ENCODE measurements at places on chromosomes 7 and 10.

GRCh38 chr10:75462865-75463264 is 31.4 kb downstream of the LRMDA start:
- DNase-seq: no peak

- DNase-seq: no peak
These were observed 4.4 kb upstream of the SEPHS1 start for GRCh38 chr10:13352519-13352918.

GRCh38 chr7:148325208-148325607 is 265.4 kb upstream of the C7orf33 start:
- DNase-seq: peak; percentile 45

- no peak for DNase-seq
These were observed 16.3 kb downstream of the ZMIZ1 start for GRCh38 chr10:79084972-79085597.

GRCh38 chr10:124394583-124394982 is 24.1 kb downstream of the OAT start:
- DNase-seq: no peak

GRCh38 chr7:25122373-25122772 is 2.7 kb downstream of the CYCS start:
- DNase-seq: peak; percentile 31

GRCh38 chr10:113139699-113140098 is 189.7 kb downstream of the TCF7L2 start:
- DNase-seq: peak; percentile 37

DNA sequence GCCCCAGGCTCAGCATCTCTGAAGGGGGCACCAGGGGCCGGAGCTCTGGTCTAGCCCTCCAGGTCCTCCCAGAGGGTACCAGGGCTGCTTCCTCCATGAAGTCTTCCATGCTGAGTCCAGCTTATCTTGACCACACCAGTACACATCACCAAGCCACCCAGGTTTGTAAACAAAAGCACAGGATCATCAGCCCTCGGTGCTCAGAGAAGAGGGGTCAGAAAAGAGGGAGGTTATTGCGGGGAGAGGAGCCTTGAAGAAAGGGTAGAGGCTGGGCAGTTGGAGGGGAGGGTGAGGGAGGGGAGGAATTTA is 23.9 kb downstream of the AQP1 start:
- no peak for DNase-seq

GRCh38 chr7:15007507-15007906 is 105.0 kb upstream of the DGKB start:
- DNase-seq: peak; percentile 7

DNA sequence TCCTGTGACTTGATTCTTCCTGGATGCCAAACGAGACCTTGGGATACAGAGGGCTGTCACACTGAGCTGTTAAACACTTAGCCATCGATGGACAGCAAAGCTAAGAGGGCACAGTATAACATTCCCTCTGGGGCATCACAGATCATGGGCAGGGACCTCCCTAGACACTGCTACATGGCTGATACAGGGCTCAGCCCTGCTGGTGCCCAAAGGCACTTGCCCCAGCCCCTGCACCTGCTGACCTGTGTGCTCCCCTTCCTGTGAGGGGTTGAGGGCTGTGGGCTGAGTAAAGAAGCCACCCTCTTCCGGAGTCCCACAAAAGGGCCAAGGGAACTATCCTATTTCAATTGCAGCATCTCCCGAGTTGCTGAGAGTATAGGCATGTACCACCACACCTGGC is 337.9 kb downstream of the EXOC4 start:
- DNase-seq: no peak

DNA sequence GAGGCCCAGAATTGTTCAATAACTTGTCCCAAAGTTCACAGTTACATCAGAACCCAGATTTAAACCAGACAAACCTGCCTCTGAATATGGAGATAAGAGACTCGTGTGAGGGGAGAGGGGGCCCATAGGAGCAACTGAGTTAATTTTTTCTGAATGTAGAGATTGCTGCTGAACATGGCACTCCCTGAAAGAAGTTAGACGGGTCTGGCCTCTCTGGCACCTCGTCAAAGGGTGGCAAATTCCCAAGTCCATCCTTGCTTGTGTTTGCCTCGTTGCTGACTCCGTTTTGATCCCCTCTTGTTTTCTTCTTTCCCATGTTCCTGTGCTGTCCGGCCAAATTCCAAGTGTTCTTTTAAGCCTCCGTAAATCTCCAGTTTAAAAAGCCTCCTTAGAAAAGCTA is 35.2 kb upstream of the YAE1 start:
- no peak for DNase-seq

DNA sequence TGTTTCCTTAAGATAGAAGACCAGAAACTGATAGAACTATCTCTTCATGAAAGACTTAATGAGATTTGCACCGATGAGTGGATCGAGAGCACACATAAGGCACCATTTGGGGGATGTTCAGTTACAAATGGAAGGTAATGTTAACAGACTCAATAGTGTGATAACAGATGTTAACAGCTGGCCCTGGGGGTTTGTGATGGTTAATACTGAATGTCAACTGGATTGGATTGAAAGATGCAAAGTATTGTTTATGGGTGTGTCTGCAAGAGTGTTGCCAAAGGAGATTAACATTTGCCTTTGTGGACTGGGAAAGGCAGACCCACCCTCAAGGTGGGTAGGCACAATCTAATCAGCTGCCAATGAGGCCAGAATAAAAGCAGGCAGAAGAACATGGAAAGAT is 130.5 kb upstream of the DGKB start:
- DNase-seq: no peak

DNA sequence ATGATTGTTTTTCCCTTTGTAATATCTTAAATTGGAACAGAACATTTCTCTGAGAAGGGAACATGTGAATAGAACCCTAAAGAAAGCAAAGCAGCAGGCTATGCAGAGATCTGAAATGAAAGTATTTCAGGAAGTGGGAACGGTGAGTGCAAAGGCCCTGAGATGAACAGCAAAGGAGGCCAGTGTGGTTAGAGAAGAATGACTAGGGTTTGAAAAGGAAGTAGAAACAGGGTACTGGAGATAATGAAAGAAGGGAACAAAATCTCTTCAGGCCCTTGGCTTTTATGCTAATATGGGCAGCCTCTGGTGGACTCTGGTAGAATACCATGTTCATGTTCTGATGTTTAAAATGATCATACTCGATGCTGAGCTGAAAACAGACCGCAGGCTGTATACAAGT is 22.2 kb downstream of the ARHGAP21 start:
- no peak for DNase-seq

DNA sequence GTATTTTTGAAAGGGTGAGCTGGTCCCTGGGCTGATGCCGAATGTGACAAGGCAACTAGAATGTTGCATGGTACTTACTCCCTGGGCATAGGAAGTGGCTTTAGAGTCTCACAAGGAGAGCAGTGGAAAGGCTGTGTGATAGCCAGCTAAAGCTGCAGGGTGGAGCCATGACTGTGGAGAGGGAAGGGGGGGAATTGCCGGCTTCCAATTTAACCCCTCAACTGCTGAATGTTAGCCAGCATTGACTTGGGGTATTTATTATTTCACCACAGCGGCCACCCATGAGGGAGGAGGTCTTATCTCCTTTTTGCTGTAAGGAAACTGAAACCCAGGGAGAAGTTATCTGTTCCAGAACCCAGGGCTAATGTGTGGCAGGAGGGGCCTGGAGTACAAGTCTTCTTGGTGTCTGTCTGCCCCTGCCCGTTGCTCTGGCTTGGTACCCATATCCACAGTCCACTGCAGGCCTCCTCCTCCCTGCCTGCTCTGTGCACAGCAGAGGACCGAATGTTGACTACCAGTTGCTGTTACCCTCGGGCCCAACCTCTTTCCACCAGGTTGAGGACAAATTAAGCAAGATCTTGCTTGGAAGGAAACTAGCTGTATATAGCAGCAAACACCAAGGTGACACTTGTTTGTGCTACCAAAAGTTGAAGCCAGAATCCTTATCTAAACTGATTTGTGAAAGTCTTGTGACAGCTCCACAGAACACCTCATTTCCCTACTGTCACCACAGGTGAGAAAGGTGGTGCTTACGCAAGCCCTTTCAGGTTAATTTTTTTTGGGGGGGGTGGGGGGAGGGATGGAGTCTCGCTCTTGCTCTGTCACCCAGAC is 37.6 kb downstream of the WBP1L start:
- DNase-seq: no peak

DNA sequence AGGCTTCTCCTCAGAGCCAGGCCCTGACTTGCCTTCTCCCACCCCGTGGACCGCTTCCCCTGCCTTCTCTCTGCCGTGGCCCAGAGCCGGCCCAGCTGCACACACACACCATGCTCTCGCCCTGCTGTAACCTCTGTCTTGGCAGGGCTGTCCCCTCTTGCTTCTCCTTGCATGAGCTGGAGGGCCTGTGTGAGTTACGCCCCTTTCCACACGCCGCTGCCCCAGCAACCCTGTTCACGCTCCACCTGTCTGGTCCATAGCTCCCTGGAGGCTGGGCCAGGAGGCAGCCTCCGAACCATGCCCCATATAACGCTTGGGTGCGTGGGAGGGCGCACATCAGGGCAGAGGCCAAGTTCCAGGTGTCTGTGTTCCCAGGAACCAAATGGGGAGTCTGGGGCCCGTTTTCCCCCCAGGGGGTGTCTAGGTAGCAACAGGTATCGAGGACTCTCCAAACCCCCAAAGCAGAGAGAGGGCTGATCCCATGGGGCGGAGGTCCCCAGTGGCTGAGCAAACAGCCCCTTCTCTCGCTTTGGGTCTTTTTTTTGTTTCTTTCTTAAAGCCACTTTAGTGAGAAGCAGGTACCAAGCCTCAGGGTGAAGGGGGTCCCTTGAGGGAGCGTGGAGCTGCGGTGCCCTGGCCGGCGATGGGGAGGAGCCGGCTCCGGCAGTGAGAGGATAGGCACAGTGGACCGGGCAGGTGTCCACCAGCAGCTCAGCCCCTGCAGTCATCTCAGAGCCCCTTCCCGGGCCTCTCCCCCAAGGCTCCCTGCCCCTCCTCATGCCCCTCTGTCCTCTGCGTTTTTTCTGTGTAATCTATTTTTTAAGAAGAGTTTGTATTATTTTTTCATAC is 38.0 kb downstream of the LIMK1 start:
- no peak for DNase-seq

DNA sequence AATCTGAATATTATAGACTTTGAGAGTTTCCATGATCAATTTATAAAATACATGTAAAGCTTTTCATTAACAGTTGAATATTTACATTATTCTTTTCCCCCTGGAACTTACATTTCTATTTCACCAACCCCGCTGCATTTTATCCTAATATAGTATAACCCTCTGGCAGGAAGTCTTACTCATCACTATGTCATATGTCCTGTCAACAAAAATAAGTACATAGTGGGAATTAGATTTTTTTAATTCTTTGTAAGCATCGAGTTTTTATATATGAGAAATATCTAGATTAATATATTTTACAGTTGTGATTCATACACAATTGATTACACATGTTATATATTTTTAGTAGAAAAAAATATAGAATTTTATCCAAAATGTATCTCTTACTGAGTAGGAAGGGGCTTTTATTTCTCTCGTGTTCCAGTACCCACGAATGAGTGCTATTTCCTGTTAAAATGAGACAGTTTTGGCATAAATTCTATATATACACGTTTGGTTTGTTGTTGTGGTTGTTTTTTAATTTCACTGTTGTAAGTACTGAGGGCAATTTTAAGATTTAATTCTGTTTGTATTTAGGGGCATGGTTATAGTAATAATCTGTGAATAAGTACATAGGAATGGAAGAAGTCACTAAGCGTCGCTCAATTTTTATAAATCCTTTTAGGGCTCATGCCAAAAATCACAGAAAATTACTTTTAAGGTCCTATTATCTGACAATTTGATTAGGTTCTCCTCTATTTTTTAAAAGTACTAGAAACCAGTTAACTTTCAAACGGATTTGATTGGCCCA is 87.1 kb downstream of the HECW1 start:
- peak; percentile 57 for DNase-seq

- peak; percentile 30 for DNase-seq
These were observed 780.0 kb downstream of the SORCS1 start for GRCh38 chr10:106384496-106384895.

- no peak for DNase-seq
These were observed 18.1 kb upstream of the TRIM8 start for GRCh38 chr10:102626026-102626685.

DNA sequence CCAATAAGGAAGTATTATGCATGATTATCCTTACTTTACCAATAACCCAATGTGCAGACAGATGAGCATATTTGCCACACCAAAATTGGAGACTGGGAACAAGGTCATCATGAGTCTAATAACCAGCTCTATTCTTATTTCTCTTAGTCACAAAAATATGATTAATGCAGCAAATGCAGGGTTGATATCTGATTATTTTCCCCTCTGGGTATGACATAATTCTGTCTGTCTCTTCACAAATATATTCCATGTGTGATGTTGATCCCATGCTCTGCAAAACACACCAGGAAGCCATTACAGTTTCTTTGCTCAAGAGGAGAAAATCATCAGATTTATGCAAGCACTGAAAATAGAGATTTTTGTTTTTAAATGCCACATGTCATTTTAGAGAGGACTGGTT is 196.5 kb upstream of the DGKB start:
- no peak for DNase-seq

DNA sequence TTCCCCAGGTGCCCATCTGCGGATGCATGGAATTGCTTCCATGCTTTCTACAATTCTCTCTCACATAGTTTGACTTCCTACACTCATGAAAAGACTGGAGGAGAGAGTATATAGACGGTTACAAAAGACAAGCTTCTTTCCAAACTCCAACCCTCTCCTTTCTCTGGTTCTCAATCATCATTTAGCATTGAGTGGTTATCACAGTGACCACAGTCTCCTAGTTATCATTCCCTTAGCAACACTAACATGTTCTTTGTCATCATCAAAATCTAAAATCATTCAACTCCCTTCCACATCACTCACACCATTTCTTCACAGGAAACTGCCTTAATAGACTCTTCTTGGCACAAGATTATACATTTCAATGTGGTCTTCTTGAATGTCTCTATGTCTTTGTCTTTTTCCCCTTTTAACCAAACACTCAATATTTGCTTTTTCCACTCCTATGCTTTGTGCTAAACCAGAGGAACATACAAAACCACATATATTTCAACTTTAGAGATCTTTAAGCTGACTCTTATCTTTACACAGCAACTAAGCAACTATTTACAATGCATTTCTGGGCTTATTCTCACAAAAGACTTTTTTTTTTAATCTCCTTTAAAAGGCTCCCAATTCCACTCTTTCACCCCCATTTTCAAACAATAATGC is 126.3 kb downstream of the CNOT4 start:
- no peak for DNase-seq

DNA sequence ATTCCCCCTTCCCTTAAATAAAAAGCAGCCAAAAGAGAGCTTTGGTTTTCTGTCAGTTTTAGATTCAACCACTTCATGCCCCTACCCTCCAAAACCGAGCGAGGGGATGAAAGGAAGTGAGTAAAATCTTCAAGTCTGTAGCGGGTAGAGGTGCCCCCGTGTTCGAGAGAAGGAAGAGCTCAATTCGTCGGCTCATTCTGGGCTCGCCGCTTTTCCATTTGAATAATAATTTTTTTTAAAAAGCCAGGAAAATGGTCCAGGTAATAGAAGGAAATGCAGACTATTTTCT is 436.2 kb upstream of the GALNT17 start:
- no peak for DNase-seq

DNA sequence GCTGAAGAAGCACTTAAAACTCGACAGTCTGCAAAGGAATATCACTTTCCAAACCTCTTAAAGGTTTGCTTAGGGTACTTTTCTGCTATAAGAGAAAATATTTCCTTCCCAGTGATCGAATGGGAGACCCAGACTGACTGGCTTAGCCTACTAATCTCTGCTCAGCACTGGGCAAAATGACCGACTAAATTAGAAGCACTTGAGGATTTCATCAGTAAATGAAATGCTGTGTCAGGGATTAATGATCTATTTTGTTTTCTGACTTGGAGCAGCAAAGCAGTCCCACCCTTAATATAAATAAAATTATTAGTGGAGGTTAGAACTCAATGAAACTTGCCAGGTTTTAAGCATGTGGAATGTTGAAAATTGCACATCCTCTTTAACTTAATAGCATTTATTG is 411.6 kb downstream of the NEBL start:
- DNase-seq: no peak

- DNase-seq: peak; percentile 39
These were observed 263.9 kb upstream of the FZD1 start for GRCh38 chr7:90999989-91000979.

All from fibroblast of mammary gland (primary cell).